K562 (cell line): ENCODE measurements at places on chromosomes 11 and 22. TPM values are rescaled to one million over a fixed set of nuclear protein-coding genes. Genes with fewer than 3 reads are reported as not detected.

DNA sequence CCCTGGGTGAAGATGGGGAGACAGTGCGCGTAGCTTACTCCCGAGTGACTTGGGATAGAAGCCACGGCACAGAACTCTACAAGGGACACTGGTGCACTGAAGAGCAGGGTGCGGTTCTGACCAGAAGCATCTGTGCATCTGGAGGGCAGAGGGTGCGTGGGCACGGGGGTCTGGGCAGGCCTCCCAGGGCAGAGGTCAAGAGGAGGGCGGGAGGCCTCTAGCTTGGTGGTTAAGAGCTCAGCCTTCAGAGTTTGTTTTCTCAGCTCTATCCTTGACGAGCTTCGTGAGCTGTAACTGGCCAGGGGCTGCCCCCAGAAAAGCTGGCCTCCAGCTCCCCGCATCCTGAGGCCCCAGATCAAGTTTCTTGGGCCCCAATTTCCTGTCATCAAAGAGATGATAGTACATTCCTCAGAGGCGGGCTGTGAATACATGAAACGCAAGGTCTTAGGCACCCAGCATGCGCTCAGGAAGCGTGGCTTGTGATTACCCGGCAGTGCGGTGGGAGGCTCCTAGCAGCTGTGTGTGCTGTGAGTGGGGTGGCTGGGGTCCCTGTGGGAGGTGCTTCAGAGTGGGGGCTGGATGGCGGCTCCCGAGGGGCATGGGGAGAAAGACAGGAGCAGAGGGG lies 6.0 kb upstream of the BID start:
- DNase-seq: no peak

DNA sequence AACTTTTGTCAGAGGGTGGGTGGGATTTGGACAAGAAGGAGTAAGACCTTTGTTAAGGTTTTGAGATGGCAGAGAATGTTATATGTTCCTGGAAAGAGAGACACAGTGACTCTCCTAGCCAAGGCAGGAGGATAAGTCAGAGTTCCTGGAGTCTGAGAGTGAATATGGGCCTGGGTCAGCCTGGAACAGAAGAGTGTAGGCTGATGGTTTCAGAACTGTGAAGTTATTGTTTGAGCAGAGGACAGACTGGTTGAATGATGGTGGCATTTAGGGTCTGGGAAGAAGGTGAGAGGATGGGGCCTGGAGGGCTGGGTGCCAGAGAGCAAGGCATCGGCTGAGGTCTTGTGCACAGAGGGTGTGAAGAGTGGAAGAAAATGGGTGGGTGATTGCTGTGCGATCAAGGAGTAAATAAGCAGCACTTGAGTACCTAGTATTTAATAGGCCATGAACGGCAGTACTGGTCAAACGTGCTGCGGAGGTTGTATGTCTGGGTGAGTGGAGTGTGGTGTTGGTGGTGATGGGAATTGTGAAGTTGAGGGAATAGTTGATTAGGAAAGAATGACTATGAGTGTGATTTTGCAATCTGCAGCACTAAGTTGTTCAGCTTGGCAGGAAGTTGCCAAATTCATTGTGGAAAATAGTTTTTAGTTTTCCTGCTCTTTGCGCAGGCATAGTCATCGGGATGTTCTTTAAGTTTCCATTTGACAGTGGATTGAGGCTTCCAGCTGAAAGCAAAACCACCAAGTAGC lies 1.8 kb downstream of the PANX1 start:
- DNase-seq: no peak

- DNase-seq: no peak
These were observed 10.1 kb downstream of the COA4 start for GRCh38 chr11:73866586-73866996.

GRCh38 chr11:4090258-4090657 lies 4.3 kb upstream of the RRM1 start:
- no peak for DNase-seq

TNNT3 gene
- not detected in 2 replicates for total RNA-seq

PRR5L gene
- total RNA-seq: 0.07 and 0.60 TPM in 2 replicates
